ENCODE measurements at places on chromosomes 2 and 18.

GRCh38 chr2:1618191-1618961 is 125.9 kb downstream of the PXDN start:
- no peak for DNase-seq

GRCh38 chr2:107932488-107932887 is 53.8 kb upstream of the SLC5A7 start:
- DNase-seq = no peak

DNA sequence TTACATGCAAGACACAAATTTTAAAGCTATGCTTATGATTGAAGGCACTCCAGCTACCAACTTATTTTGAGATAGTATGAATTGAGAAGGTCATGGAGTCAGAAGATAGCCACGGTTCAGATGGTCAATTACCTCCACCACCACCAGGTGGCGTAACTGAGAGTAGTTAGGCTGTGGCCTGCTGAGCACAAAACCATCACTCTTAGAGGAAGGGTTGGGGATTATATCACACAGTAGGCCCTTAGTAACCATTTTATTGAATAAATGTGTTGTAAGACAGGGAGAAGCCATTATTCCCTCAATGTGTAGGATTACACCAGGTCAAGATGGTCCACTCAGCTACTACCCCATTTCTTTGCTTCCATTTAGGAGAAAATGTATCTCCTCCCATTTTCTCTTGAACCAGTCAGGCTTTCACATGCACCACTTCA is 18.8 kb downstream of the KLHL41 start:
- peak; percentile 67 for DNase-seq

GRCh38 chr2:224850081-224850480 is 133.9 kb upstream of the CCDC195 start:
- no peak for DNase-seq

DNA sequence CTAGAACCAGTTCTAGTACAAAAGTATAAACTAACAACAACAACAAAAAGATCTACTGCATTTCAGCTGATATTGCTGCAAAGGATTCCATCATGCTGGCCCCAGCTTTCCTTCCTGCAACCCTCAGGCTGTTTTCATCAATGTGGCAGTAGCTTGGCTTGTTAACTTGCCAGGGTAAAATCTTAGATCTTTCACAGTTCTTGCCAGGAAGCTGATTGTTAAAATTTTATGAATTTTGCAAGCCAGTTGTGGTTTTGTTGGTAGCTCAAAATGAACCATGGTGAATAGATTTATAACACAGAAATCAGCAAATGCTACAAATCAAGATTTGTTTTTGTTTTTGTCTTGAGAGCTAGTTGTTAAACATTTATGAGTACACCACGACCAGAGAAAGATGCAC is 19.3 kb downstream of the CCDC178 start:
- no peak for DNase-seq

DNA sequence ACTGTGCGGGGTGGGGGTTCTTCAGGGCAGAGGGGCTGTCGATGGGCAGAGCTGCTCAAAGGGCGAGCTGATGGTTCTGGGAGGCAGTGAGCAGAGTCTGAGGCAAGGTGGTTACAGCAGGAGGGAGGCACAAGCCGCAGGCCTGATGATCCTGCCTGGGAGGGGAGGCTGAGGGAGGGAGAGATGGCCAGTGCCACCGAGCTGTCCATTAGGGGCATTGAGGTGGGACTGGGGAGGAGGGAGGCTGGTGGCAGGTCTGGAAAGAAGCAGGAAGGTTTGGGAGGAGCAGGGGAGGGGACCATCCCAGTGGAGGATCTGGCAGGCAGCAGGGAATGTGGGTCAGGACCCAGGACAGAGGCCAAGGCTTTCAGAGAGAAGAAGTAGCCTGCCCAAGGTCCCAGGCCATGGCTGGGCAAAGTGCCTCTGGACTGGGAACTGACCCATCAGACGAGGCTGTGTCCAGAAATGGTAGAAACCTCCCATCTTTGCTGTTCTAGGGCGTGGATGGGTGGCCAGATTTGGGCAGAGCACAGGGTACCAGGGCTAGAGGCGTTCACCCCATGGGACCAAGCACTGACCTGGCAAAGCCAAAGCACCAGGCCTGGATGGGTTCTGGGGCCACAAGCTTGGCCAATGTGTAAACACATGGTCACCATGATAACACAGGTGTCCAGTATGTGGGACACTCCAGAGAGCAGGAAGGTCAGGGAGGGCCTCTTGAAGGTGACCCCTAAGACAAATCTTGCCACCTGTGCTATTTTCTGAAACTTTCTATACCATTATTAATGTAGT is 55.5 kb downstream of the INHBB start:
- no peak for DNase-seq

DNA sequence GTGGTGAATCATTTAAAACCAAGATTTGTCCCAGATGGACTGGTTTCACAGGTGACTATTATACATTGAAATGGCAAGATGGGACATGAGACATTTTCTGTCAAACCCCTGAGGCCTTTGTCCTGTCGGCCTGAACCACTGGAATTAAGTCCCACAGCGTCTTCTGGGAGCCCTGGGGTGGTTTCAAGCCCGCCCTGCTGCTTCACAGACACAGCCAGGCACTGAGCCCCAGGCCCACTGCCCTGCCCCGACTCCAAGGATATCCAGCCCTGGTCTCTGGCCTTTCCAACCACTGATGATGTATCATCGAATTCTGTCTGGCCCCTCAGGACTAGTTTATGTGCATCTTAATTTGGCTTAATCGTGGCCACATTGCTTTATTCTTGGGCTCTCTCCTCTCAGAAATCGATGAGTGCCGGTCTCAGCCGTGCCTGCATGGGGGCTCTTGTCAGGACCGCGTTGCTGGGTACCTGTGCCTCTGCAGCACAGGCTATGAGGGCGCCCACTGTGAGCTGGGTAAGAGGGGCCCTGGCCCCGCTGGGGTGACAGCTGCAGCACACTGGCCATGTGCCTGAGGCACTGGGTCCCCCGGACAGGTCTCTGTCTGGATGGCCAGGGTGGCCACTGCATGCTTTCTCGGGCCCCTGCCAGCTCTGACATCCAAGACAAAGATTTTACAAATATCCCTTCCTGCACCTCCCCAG is 39.5 kb downstream of the MTERF4 start:
- DNase-seq = no peak

DNA sequence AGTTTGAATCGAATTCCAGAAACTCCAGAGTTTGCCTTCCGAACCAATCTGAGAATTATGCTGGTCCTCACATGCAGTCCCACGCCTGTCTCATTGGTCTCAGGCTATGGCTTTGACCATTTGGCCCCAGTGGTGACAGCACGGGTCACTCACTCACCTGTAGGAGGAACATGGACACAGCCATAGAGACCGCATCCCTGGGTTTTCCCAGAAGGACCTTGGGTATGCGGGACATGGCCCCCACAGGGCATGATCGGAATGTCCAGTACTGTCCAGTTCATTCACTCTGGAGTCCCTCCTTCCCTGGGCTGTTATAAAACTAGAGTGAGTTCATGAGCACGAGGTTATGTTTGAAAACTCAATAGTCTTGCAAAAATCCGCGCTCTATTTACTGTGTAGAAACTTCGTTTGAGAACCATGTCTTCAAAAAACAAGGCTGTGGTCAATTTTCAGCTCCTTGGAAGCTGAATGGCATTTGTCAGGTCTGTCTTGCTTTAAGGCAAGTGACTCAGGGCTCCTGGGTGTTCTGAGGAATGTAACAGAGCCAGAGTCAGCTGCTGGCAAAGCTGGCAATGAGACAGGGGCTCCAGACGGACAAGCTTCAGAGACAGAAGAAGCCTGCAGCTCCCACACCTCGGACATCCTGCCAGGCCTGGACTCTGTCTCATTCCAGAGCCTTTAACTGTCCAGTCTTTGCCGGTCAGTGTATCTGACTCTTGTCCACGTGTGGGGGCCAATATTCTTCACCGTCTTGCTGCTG is 86.7 kb upstream of the TMEM18 start:
- DNase-seq = peak; percentile 32

DNA sequence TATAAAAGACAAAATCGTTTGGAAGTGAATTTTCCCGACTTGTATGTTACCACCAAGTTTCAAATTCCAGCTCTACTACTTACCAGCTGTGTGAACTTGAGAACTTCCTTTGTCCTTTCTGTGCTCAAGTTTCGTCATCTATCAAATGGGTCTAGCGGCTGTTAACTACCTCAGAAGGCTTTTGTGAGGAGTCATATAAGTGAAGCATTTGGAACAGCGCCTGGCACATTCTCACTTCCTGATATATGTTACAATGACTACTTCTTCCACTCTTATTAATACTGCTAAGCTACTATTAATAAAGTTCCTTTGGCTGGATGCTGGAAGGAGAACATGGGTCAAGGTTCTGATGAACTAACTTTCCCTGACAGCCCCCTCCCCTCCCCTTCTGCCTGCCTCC is 104.5 kb downstream of the MEIS1 start:
- DNase-seq = no peak

DNA sequence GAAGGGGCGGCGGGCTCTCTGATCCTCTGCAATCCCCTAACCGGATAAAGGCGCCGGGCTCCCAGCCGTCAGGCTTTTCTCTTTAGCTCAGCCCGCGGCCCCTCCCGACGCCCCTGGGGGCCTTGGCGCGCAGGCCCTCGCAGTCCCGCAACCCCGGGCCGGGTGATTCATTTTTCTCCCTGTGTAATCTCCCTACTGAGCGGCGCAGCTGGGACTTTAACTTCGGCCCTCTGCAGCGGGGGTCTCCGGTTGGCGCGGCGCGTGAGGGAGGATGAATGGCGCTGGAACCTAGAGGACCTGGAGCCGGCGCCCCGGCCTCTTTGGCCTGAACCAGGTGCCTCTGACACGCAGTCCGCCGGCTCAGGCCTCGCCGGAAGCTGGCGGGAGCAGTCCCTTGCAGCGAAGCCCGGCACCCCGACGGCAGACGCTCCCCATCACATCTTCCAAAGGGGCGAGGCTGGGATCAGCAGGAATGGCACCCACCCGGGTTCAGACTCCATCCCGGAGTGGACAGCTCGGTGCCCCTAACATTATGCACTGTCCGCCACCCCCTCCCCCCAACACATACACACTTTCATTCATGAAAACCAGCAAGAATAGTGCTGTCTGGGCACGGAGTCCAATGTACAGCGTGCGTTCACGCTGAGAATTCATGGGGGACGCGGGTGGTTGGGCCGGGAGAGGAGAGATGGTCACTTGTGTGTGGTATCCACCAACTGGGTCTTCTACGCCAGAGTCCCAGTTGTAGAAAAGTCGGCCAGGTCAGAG is 1.2 kb downstream of the CNGA3 start:
- no peak for DNase-seq

DNA sequence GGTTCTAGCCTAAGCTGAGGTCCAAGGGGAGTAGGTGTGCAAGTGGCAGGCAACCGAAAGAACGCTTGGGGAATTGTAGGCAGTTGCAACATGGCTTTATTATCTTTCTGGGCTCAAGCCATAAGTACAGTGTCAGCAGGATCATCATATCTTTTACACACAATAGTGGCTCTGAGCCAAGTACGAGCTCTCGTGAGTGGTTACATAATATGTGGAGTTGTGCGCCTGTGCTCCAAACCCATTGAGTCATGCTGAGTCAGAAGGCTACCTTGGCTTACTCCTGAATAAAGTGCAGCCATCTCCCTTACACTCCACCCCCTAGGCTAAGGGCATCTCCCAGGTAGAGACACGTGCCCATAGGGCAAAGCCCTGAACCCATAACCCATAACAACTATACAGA is 233.9 kb downstream of the SATB2 start:
- DNase-seq = no peak

DNA sequence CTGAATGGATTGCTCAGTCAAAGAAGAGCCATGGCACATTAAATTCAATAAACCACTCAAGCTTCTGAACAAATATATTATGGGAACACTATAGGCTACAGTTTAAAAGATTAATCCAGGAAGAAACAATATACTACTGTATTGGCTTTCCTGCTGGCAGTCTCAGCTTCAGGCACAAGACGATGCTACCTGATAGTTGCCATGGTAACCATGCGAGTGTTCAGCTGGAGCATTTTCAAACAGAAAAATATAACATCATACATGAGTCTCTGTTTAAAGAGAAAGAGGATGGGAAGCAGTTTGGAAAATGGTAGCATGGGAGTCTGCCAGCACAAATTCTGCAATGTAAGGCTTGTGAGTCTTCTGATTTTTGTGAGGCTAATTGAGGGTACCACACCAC is 65.9 kb upstream of the CPO start:
- DNase-seq = no peak
